ENCODE measurements at places on chromosomes 2 and 18.

GRCh38 chr18:27996801-27997272 lies 180.1 kb downstream of the CDH2 start:
- DNase-seq = no peak

DNA sequence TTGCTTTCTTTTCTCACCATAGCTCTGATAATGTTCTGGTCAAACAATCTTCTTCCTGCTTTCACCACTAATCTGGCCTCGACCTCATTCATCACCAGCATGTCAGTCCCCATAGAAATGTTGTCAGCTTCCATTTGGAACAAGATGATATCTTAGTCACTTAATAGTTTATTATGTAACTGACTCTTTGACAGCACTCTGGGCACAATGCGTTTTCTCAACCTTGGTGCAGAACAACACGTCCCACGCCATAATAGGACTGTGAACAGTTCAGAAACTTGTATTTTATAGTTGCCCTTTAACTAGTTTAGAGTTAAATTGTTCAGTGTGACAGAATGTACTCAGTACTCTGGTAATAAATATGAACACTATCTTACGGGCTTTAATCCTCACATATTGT lies 106.0 kb downstream of the MC4R start:
- no peak for DNase-seq

- DNase-seq = no peak
Observed at GRCh38 chr2:152566728-152567069, 150.6 kb downstream of the PRPF40A start.

GRCh38 chr2:23425885-23426262 lies 40.9 kb downstream of the KLHL29 start:
- DNase-seq = no peak

DNA sequence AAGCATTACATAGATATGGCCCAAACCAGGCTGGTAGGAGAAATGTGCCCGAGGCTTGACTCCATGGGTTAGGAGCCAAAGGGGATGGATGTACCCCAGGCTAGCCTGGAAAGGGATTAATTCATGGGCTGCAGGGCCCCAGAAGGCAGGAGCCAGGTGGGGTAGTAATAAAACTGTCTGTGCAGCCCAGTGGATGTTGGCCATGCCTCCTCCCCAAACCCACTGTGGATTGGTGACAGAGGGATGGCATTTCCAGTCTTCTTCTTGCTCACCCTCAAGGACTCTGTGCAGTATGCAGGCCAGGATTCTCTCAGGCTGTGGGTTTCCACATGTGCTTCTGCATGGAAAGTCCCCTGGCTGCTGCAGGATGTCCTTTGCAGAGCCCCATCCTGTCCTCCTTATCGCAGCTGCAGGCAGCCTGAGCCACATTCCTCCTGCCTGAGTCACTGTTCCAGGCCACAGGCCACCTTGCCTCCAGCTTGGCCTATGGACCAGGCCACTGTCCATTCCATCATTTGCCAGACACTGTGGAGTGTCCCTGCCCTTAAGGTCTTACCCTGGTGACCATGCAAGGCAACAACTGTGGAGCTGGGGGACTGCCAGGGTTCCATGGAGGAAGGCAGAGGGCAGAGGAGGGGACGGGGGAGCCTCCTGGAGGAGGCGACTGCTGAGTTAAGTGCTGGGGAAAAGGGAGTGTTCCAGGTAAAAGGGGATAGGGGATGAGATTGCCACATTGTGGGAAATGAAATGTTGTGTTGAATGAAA lies 38.9 kb downstream of the INO80C start:
- no peak for DNase-seq
